ENCODE measurements at places on chromosomes 2 and 18.

GRCh38 chr2:134073023-134073422 lies 180.8 kb upstream of the MGAT5 start:
- no peak for DNase-seq

- no peak for DNase-seq
Observed at GRCh38 chr2:2291500-2292260, 39.4 kb downstream of the MYT1L start.

DNA sequence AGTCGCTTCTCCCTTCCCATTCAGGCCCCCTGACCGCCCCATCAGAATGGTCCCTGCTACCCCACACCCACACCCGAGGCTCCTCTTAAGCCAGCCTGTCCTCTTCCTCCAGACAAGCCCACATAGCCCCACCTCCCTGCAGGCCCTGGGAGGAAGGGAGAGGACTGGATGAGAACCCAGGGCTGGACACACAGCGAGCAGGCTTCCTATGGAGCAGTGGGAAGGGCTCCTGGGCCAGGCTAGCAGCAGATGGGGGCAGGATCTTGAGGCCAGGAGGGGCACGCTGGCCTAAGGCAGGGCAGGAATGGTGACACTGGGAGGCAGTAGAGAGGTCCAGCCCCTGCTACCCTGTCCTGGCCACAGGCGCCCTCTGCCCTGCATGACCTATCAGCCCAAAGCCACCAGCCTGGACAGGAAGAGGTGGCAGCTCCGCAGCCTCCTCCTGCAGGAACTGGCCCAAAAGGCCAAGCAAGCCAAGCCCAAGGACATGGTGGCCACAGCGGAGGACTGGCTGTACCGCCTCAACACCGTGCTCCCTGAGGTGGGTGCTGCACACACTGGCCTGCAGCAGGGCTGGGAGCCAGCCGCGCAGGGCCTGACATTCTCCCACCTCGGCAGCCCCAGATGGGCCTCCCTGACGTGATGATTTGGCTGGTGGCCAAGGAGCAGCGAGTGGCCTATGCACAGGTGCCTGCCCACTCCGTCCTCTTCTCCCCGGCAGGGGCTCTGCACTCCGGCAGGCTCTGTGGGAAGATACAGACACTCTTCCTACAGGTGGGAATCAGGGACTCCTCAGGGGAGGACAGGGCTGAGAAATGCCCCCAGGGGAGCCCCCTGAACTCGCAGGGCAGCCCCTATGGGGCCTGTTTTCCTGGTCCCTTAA lies 43.3 kb downstream of the FER1L5 start:
- DNase-seq, result peak; percentile 35

DNA sequence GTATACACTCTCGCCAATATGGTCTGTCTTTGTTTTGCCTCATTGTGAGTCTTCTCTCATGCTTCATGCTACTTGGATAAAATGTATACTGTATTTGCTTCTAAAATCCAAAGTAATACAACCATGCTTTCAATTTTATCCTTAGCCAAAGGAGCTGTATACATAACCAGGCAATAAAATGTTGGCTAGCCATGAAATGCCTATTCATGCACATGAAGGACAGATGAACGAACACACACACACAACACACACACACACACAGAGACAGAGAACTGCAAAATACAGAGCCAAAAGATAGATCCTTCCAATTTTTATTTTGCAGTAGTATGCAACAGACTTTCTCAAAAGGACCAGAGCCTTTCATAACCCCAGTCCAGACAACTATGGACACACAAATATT lies 113.7 kb downstream of the SATB2 start:
- DNase-seq, result no peak

DNA sequence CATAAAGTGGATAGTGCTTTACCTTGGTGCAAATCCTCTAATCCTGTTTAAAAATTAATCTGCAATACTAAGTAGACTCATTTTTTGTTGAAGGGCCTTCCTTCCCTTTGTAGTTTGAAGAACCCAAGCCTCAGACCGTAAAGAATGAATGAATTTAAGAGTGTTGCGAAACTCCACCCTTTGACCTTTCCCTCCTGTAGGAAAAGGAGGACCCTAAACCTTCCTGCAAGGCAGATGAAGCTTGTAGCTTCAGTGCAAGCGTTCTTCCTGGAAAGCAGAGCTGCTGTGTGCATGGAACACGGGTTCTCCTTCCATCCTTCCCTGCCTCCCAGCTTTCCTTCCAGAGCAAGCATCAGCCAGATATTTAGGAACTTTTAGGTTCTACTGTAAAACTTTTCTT lies 1.7 kb downstream of the IMPA2 start:
- DNase-seq, result no peak

DNA sequence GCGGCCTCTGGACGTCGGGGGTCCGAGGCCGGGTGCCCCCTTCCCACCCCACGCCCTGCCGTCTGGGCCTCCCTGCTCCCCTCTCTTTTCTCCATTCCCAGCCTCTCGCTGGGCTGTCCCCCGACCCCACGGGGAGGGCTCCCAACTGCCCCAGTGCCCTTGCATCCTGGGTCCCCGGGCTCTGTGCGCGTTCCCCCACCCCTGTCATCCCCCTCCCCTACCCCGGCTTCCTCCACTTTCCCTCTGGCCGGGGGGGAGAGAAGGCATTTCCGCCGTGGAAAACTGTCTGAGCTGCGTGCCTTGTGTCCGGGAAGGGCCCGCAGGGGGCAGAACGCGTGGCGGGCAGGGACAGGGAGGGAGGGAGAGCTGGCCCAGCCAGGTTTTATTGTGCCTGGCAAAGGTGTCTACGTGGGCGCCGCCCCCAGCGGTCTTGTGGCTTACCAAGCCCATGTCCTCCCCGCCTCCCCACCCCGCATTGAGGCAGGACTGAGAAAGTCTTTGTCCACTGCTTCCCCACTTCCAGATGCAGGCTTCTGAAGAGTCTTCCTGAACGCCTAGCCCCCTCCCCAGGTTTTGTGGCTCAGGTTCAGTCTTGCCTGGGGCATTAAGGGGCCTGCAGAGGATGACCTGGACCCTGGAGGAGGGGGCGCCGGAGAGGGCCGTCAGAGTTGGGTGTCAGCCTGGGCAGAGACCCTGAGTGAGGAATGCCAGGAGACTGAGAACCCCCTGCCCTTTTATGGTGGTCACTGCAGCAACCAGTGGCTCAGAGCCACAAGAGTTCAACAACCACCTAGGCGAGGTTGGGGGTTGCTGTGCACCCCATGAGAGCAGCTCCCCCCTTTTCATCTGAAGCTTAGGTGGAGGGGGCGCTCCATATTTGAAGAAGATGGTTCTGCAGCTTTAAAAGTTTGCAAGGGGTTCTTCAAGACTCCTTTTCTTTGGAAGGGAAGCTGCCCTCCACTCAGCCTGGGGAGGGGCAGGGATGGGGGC lies 1.3 kb downstream of the ITM2C start:
- no peak for DNase-seq

- DNase-seq, result no peak
Observed at GRCh38 chr2:197704434-197705120, 592 bp upstream of the MARS2 start.

- DNase-seq, result peak; percentile 68
Observed at GRCh38 chr2:142291969-142292368, 161.2 kb upstream of the LRP1B start.

DNA sequence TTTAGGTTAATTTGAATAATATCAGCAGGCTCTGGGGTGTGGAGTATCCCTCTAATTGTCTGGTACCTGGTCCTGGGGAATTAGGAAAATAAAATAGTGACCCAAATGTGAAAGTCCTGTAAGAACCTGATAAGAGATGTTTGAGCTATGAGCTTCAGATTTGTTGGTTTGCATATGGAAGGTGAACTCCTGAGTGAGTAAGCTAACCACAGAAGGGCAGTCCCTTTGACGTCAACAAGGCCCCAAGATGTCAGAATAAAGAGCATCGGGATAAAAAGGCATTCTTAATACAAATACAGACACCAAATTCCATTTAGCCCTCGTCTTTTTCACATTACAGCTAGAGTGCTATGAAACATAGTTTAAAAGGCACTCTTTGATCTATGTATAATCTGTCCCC lies 1366.3 kb upstream of the TMEFF2 start:
- DNase-seq, result no peak

GRCh38 chr18:2985628-2986027 lies 27.3 kb downstream of the LPIN2 start:
- DNase-seq, result peak; percentile 72

GRCh38 chr2:135960656-135961551 lies 24.5 kb downstream of the DARS1 start:
- DNase-seq, result peak; percentile 26

DNA sequence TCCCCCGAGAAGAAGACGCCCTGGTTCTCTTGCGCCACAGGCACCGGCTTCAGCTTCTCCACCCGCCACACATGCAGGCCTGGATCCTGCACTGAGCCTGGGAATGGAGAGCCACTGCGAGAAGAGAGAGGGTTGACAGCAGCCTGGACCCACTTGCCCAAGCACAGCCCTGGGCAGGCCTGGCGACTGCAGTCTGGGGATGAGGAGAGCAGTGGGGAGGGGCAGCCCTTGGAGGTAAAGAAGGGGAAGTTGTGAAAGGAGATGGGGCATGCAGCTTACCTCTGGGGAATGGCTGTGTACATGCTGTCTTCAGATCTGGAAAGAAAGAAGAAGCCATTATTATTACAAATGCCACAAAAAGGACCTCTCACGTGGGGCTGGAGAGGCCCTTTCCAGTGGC lies 8.3 kb downstream of the CAPG start:
- DNase-seq, result no peak

Measured in amniotic epithelial cell (primary cell).